Urothelium cell line (cell line): ENCODE measurements at places on chromosomes 16 and 17.

- no peak for DNase-seq
These were observed 78.5 kb upstream of the ELAC2 start for GRCh38 chr17:13096291-13096690.

- DNase-seq, result no peak
These were observed 28.9 kb upstream of the NACA2 start for GRCh38 chr17:61619953-61620352.

DNA sequence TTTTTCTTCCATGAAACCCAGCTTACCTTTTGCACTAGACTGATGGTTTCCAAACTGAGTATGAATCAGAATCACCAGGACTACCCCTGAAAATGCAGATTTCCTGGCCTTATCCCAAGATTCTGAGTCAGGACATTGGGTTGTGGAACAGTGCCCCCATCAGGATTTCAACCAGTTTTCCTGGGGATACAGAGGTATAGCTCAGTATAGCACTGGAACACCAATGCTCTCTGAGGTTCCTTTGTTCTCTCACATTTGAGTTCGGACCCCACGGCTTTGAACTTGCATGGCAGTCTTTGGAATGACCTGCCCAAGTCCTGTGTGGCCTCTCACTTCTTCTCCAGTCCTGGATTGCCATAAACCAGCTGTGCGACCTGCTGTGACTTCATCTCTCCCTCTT, 12.8 kb upstream of the CCL8 start:
- DNase-seq, result no peak

- DNase-seq, result no peak
These were observed at the start of gene ST6GALNAC1 for GRCh38 chr17:76643553-76644148. Gene ST6GALNAC1 (minus strand): TSS chr17:76643757. CDS start chr17:76643638, 119 bp downstream.

DNA sequence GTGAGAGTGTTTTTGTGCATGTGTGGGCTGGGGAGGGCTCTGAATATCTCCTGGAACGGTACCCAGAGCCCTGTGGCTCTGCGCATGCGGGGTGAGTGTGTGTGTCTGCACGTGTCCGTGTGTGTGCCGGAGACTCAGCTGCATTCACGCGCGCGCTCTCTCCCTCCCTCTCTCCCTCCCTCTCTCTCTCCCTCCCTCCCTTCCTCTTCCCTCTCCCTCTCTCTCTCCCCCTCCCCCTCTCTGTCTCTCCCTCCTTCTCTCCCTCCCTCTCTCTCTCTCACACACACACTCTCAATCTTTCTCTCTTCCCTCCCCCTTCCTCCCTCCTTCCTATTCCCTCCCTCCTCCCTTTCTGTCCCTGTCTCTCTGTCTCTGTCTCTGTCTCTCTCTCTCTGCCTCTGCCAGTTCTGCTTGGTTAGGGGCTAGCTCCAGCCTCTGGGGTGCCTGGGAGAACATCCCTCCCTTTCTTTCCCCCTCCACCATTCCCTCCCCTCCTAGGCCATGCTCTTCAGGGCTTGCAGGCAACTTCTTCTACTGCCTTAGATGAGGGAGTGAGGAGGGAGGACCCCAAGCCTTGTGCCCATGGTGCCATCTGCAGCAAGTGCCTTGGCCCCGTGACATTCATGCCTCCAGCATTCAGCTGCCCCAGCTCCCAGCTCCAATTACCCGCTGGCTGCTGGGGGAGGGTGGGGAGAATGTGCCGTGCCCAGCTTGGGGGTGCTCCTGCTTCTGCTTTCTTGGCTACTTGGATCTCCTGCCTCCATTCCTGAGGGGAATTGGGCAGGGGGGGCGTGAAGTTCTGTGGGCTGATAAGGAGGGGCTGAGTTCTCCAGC, 6.4 kb downstream of the THRA start:
- peak; percentile 77 for DNase-seq
